Memory B cell (primary cell): ENCODE measurements at places on chromosomes 1 and 21.
A peak's percentile ranks its signal among the peaks of the same experiment; 100 is the strongest.

DNA sequence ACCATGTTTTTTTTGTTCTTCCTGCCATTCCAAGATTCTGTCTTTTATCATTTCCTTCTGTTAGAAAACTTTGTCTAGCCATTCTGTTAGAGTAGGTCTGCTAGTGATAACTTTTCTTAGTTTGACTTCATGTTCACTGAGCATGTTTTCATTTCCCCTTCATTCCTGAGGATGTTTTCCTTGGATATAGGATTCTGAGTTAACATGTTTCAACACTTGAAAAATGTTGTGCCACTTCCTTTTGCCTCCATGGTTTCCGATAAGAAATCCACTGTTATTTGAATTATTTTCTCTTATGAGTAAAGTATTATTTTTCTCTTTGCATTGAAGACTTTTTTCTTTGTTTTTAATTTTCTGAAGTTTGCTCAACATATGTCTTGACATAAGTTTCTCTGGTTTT lies 66.7 kb downstream of the ATP1A1 start:
- DNase-seq: no peak

DNA sequence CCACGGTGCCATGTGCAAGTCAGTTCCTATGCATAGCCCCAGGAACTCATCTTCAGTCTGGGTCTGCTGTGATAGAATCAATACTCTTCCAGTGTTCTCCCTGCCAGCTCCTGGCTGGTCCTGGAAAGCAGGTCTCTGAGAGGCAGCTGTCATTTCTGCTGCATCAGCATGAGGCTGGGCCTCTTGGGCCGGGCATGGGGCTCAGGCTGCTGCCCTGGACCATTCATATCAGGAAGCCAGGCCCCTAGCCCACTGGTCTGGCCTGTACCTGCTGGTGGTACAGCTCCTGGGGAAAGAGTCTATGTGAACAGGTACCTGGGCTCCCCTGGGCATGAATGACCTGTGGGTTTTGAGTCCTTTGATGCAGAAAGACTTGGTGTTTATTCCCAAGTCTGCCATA lies 173.6 kb upstream of the CSF3R start:
- DNase-seq: no peak

- DNase-seq: no peak
Observed at GRCh38 chr1:1625404-1625775, 6.6 kb upstream of the MMP23B start.

DNA sequence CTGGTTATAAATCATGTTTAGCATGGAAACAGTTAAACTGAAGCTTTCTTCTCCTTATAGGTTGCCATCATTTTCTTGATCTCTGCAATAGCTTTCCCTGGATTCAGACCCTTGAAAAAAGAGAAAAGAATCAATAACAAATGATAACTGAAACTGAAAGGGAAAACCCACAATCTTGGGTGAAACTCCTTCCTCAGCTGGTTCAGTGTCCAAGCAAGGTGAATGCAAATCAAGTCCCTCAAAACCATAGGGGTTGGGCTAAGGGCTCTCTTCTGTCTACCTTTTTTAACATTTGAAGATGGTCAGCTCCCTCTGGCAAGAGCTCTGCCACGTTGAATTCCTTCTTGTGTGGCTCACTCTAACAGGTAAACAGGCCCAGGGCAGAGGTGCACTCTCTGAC lies 7.1 kb upstream of the ATP13A2 start:
- DNase-seq: no peak

DNA sequence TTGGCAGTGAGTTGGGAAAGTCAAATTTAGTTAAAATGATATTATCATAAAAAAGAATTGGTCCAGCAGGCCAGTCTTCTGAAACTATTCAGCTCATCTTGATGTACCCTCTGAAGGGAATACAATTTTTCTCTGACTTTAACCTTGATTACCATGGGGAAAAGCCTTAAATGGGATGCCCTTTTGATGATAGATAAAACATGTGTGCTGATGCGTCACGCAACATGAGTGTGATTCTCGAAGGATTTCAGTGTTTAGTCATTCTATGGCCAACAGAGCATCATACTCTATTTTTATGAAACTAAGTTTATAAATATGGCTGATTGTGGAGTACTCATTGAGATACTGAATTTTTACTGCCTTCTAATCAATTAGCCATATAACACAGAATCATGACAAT lies 171.5 kb downstream of the ZNF281 start:
- DNase-seq: no peak

DNA sequence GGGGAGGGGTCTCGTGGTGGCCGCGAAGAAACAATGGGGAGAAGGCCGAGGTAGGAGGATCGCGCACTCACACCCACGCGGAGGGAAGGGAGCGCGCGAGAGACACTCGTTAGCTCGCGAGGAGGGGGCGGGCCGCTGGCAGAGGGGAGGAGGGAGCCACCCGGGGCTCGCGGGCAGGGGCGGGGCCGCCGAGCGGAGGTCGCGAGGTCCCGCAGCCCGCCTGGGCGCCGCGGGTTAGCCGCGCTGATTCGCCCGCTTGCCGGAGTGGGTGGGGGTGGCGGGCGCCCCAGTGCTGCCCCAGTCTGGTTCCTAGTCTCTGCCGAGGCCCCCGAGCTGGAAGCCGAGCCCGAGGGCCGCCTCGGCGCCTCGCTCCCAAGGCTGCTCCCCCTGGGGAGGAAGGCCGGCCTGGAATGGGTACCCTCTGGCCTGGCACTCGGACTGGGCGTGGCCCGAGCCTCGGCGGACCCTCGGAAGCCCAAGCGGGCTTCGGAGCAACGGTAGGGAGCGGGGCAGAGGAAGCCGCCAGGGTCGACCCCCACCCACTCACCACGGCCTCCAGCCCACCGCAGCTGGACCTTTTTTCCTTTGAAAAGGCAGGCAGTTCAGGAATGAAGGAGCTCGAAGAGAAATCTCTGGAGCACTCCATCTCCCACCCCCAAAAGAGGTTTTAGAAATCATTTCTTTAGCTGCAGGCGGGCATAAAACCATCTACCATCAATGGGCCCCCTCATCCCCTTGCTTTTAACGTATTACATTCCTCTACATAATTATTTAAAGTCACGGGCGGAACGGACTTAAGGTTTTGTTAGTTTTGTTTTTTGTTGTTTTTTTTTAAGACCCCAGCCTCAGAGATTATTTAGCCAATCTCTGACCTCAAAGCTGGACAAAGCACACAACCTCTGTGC lies 722 bp upstream of the TUT4 start:
- DNase-seq: peak; percentile 83

DNA sequence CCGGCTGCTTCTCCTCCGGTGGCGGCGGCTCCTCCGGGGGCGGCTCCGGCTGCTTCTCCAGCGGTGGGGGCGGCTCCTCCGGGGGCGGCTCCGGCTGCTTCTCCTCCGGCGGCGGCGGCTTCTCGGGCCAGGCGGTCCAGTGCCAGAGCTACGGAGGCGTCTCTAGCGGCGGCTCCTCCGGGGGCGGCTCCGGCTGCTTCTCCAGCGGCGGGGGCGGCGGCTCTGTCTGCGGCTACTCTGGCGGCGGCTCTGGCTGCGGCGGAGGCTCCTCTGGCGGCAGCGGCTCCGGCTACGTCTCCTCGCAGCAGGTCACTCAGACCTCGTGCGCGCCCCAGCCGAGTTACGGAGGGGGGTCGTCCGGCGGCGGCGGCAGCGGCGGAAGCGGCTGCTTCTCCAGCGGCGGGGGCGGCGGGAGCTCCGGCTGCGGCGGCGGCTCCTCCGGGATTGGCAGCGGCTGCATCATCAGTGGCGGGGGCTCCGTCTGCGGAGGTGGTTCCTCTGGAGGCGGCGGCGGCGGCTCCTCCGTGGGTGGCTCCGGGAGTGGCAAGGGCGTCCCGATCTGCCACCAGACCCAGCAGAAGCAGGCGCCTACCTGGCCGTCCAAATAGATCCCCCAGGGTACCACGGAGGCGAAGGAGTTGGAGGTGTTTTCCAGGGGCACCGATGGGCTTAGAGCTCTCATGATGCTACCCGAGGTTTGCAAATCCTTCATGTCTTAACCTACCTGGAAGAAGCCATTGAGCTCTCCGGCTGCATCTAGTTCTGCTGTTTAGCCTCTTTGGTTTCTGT lies 2.0 kb downstream of the LORICRIN start:
- peak; percentile 8 for DNase-seq

- DNase-seq: no peak
Observed at GRCh38 chr1:245537992-245538391, 383.2 kb downstream of the KIF26B start.

DNA sequence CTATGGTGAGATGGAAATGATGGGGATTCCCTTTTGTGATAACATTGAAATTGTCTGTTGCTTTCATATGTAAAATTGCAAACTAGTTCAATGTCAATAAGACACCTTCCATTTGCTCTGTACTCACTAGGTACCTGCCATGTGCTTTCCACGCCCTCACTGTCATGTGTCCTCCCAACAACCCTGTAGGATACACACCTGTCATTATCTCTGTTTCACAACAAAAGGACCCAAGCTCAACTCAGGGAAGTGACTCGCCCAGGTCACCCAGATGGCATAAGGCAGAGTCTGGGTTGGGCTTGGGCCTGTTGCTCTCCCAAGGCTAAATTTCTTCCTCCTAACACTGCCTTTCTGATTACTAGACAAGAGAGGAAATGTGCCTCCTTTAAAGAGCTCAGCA lies 45.3 kb upstream of the MCOLN3 start:
- DNase-seq: no peak

- DNase-seq: no peak
Observed at GRCh38 chr1:222750651-222751050, 13.6 kb downstream of the FAM177B start.

DNA sequence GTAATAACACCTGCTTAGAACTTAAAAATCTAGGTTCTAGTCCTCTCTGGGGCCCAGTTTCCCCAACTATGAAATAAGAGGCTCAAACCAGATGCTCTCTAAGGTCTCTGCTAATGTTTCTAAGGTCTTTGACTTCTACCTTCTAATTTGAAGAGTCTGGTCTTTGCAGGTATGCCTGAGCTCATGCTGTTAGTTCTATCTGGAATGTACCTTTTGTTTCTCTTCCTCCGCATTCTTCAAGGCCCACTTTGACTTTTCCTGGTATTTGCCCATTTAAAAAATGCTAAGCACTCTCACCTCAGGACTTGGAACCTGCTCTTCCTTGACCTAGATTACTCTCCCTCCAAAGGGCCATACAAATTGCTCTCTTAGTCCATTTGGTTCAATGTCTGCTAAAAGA lies 13.5 kb downstream of the SLC35D1 start:
- no peak for DNase-seq

DNA sequence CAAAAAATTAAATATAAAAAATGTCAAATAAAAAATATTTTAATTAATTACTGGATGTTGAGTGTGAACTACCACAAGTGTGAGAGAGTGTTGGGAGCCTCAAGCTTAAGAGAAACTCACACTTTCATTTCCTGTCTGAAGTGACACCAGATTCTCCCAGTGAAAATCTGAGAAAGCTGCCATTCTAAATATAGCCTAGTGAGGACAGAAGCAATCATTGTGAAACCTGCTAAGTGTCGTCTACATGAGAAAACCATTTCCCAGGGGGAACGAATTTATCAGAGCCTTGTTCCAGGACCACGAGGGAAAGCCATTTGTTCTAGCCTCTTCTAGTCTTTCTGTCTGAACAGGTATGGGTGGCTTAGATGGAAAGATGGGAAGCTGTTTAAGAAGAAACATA lies 329.3 kb upstream of the PRMT6 start:
- DNase-seq: no peak

GRCh38 chr1:220527908-220528678 lies at the start of gene MARK1:
Gene MARK1 (plus strand): TSS chr1:220528136. CDS start chr1:220528823, 687 bp downstream.
- DNase-seq: peak; percentile 35

- peak; percentile 59 for DNase-seq
Observed at GRCh38 chr1:32892368-32893197, 6.3 kb downstream of the HPCA start.

DNA sequence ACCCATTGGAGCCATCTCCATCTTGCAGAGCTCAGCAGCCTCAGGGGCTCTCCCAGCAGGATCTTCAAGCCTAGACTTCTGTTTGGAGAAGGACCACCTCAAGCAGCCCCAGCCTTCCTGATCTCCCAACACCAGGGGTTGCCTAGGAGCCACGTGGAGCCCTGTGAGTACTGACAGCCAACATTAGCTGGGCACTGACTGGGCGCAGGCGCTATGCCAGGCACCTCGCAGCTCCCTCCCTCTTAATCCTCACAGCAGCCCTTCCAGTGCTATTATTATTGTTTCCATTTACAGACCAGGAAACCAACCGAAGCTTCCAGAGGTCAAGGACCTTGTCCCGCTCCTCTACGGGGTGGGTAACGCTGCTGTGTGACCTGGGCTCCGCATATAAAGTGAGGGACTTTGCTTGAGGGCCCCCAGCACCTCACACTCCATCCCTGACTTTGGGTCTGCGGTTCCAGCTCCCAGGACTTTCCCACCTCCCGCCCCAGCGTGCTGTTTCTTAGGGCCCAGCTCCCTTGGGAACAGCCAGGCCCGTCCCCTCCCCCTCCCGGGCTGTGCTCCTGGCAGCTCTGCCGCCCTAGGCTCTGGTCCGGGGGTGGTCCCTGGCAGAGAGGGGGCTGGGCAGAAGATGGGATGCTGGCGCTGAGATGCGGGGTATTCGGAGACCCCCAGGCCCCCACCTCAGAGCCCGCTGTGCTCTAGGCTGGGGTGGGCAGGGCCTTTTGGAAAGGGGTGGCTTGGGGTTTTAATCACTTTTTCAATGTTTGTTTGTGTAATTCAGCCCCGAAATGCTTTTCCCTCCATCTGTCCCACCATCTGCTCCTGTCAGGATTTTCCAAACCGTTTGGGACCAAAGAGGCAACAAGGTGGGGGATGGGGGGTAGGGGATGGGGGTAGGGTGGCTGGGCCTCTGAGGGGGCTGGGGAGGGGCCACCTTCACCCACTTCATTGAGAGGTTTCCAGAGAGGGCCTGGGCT lies 4.1 kb upstream of the HPCA start:
- DNase-seq: no peak

DNA sequence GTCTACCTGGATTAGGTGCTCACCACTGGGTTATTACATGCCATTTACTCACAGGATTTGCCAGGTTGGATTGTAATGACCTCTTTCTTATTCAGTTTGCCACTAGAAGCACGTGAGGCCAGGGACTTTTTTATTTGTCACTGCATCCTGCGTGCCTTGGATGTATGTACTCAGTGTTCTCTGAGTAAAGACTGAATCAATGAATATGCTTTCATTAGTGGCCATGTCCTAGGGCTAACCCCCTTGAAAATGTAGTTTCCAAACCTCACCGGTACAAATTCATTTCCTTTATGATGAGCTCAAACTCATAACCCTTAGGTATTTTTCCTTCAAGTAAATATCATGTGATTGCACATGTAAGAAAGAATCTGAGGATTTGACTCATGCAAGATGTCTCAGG lies 1.3 kb upstream of the ZP4 start:
- DNase-seq: no peak

GRCh38 chr1:201024625-201024998 lies 1.1 kb upstream of the KIF21B start:
- DNase-seq: no peak

- DNase-seq: no peak
Observed at GRCh38 chr21:32515874-32516273, 69.4 kb downstream of the TCP10L start.
